Esophagus mucosa (tissue), 1 donor: ENCODE measurements at places on chromosomes 3 and 15.

DNA sequence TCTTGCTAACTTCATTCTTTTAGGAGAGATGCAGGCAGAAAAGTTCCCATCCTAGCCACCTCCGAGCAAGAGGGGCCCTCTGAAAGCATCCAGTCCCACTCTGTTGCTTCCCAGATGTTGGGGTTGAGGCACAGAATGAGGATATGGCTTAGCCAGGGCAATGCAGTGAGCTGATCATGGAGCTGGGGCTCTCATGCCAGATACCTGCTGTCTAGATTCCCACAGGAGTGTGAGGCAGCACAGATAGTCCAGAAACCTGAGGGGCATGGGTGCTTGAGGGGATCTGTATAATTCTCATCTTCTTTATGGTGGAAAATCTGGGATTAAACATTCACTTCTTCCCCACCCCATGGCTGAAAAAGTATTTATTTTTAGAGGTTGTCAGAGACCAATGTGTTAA lies 1.2 kb downstream of the SLC22A13 start:
- no peak for ATAC-seq

- ATAC-seq = no peak
Measured at GRCh38 chr3:104040896-104041295, 1325.8 kb upstream of the ALCAM start.

GRCh38 chr3:188824566-188824965 lies 347.2 kb upstream of the TPRG1 start:
- ATAC-seq = no peak

DNA sequence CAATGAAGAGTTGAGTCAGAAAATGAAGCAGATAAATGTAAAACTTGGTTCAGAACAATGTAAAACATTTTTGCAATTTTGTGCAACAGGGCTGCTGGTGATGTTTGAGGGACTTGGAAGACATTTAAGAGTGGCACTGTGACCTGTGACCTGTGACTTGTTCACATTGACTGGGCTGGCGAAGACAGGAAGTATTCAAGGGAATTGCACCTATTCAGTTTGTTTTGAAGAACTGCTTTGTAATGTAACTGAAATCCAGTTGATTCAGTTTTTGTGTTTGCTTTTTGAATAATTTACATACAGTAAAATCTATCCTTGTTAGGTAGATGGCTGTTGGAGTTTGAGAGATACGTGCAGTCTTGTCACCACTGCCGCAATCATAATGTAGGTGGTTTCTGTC lies 35.4 kb downstream of the MCTP2 start:
- ATAC-seq = no peak

GRCh38 chr3:11845651-11846050 lies 1.0 kb downstream of the TAMM41 start:
- no peak for ATAC-seq

GRCh38 chr3:74639681-74640080 lies 25.2 kb upstream of the CNTN3 start:
- ATAC-seq = no peak

DNA sequence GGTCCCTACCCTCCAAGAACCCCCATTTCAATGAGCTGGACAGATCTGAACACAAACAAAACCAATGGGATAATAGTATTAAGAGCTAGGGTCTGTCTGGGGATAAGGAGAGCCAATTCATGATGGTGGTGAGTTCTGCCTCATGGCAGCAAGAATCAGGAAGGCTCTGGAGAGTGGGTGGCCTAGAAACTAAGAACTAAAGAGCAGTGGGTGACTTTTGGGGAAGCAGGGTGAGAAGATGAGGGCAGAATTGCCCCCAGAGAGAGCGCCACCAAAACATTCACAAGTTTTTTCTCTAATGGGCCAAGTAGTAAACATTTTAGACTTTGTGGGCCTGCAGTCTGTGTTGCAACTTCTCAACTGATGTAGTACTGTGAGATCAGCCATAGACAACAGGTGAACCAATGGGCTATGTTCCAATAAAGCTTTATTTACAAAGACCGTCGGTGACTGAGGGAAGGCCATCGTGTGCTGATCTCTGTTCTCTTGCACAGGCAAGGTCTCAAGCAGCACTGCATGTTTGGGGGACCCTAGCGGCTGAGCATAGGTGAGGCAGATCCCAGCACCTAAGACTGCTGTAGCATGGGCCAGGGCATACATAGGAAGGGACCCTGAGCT lies 225.5 kb upstream of the ST8SIA2 start:
- no peak for ATAC-seq

DNA sequence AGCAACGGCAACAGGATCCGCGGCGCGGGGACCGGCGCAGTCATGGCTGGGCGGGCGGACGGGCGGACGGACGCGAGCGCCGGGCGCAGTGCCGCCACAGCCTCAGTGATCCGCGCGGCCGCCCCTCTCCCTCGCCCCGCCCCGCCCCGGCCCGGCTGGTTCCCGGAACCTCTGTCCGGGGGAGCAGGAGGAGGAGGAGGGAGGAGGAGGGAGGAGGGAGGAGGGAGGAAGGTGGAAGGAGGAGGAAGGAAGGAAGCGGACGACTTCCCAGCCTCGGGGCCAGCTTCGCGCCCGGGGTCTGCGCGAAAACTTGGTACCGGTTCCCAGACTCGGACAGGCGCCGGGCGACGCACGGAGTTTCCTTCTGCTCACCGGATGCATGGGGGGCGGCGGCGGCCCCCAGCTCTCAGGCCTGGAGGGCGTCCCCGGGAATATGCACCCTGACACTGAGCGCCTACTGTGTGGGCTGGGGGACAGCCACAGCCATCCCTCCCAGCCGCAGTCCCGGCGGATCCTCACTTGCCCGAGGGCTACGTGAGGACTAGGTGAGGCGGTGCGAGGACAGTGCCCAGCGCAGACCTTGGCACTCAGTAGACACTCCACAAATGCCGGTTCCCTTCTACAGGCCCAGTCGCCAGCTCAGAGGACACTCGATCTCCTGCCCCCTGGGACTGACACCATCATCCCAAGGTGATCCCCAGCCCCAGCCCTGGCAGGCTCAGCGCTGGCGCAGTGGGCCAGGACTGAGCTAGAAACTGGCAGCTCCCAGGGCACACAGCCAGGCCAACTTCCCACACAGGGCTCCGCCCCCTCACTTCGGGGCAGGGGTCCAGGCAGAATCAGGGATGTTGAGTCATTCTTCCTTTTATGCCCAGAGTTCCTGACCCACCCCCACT lies at the start of gene SHISA5:
Gene SHISA5 (minus strand): TSS at position 124 of the 896 bp plus-strand sequence. CDS start 80 bp downstream, at position 44.
- peak; percentile 49 for ATAC-seq

GRCh38 chr3:99013777-99014315 lies 112.4 kb upstream of the DCBLD2 start:
- no peak for ATAC-seq

GRCh38 chr15:62099094-62099601 lies 32.4 kb downstream of the C2CD4A start:
- ATAC-seq = peak; percentile 65

- ATAC-seq = no peak
Measured at GRCh38 chr3:100073714-100074307, 40.5 kb downstream of the FILIP1L start.

DNA sequence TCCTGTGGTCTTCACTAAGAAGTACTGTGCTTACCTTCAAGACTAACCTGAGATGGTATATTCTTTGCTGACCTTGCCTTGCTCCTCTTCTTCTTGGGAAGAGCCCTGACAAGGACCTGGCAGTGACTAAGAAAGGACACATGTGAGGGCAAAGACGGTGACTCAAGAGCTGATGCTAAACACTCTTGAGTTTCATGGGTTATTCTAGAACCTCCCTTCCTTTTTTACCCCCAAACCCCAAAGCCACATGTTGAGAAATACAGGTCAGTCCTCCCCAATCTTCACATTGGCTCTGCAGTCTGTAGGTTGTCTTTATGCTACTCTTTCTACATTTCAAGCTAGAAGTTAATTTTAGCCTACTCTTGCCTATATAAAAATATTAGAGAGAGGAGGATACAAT lies 200.6 kb downstream of the SEMA6D start:
- no peak for ATAC-seq

- no peak for ATAC-seq
Measured at GRCh38 chr15:44654858-44655257, 8.6 kb downstream of the SPG11 start.

- ATAC-seq = no peak
Measured at GRCh38 chr15:89221543-89221942, at the start of gene RLBP1. Gene RLBP1 (minus strand): TSS chr15:89221579. CDS start chr15:89218975, 2,604 bp downstream.

GRCh38 chr3:69353088-69353478 lies 32.8 kb downstream of the FRMD4B start:
- ATAC-seq = no peak
